ENCODE measurements at places on chromosomes 1 and 21.

DNA sequence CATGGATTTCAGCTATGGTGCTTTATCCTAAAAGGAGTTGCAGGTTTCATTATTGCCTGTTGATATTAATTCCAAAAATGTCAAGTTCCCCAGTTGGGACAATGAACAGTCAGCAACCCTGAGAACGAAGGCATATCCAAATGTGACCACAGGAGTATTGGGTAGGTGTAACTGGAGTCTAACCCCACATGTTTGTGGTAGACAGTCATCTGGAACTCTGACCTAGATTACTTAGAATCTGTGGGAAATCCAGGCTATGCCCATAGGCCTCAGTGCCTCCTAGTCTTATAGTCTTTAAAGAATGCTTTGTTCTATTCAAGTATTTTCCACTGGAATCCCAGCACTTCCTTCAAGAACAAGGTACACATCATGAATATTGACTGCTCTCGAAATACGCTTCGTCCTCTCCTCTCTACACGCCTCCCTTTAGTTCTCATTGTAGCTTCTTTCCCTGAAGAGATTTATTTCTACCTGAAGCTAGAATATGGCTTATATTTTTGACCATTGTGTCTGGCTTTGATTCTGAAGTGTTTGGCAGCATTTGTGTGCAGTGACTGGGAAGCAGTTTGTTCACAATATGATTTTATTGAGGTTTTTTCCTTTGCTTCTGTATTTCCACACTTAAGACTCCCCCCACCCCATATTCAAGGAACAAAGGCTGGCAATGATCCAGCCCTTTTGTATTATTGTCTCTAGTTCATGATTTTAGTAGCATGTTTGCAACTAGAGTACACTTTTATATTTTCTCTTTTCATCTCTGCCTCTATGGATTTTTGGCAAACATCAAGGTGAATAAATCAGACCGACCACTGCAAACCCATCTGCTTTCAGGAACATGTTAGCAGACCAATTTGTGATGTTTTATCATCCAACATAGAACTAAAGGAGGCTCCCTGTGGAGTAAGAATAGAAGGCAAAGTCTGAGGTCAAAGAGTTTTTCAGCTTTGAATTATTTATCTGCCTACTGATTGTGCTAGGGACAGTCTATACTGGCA lies 178.6 kb downstream of the GPR52 start:
- DNase-seq: no peak

DNA sequence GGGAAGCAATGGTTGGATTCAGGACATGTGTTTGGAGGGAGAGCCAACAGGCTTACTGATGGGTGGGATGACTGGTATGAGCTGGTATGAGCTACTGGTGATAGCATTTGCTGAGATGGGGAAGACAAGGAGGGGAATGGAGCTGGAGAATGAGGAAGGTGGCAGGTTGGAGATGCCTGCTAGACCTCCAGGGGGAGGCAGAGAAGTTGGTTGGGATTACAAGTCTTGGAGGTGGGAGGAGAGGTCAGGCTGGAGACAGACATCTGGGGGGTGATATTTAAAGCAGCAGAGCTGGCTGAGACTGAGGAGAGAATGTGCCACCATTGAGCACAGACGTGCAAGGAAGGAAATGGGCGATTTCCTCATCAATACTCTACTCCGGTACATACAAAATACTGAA lies 31.8 kb upstream of the ENO1 start:
- no peak for DNase-seq

DNA sequence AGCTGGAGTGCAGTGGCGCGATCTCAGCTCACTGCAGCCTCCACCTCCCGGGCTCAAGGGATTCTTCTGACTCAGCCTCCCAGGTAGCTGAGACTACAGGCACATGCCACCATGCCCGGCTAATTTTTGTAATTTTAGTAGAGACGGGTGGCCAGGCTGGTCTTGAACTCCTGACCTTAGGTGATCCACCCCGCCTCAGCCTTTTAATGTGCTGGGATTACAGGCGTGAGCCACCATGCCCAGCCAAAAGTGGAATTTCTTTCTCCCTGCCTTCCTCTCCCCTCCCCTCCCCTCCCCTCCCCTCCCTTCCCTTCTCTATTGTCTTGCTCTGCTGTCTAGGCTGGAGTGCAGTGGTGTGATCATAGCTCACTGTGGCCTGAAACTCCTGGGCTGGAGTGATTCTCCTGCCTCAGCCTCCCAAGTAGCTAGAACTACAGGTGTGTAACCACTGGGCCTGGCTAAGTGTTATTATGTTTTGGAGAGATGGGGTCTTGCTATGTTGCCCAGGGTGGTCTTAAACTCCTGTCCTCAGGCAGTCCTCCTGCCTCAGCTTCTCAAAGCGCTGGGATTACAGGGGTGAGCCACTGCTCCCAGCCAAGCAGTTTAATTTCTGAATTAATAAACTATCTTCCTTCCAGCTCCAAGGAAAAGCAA lies 10.0 kb upstream of the MACF1 start:
- DNase-seq: no peak

DNA sequence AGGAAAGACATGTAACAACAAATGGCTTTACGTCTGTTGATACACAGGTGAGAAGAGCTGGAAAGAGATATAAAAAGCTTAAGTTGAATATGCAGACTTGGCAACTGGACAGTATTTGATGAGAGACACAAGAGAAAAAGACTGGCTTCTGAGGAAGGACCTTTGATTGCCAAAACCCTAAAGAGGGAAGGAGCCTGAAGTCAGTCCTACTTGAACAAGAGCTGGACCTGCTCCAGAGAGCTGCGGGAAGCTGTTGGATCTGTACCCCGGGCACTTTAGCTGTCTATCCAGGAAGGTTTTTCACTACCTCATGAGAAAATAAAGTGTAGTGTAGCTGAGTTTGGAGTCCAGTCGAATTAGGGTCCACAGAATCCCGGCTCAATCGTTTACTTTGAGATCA lies 25.3 kb upstream of the LRRC8B start:
- no peak for DNase-seq

GRCh38 chr1:10851024-10852013 lies 54.9 kb upstream of the CASZ1 start:
- no peak for DNase-seq
